SJSA1 (cell line): ENCODE measurements at places on chromosomes 13 and 19.

- DNase-seq = no peak
These were observed 4.0 kb upstream of the MAST3 start for GRCh38 chr19:18093439-18094161.

- no peak for DNase-seq
These were observed 422.7 kb upstream of the ARGLU1 start for GRCh38 chr13:106990594-106990993.

- DNase-seq = no peak
These were observed 69.3 kb upstream of the MYO16 start for GRCh38 chr13:108560093-108560492.

- DNase-seq = no peak
These were observed 4.3 kb downstream of the LGALS14 start for GRCh38 chr19:39708594-39708993.

GRCh38 chr19:6110360-6110977 is at the start of gene RFX2:
TSS of gene RFX2 (minus strand) at chr19:6110500. CDS start at chr19:6047496, 63,004 bp downstream.
- DNase-seq = peak; percentile 99

GRCh38 chr19:45476304-45476703 is 8.5 kb downstream of the FOSB start:
- no peak for DNase-seq

GRCh38 chr13:20491926-20492435 is 33.7 kb downstream of the CRYL1 start:
- DNase-seq = no peak

DNA sequence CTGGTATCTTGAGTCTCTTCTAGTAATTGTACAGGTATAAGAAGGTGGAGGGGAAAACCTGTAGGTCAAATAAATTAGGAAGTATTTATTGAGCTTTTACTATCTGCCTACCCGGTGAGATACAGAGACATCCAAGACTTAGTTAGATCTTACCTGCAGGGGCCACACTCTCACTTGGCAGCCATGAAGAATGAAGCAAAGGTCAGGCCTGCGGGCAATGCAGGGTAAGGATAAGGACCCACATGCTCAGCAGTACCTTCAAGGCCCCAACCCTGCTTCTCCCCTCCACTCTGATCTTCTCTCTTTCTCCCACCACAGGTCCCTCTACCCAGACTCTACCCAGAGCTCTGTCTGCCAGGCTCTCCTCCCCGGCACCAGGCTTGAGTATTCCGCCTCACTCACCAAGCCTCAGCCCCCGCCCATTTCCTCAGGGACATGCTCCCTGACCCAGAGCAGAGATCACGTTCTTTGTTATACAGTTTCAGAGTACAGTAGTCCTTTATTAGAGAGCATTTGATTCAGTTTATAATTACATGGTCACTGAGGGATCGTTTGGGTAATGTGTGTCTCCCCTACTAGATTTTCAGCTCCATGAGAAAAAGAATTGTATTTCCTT is 18.9 kb upstream of the CLDN10 start:
- DNase-seq = no peak

DNA sequence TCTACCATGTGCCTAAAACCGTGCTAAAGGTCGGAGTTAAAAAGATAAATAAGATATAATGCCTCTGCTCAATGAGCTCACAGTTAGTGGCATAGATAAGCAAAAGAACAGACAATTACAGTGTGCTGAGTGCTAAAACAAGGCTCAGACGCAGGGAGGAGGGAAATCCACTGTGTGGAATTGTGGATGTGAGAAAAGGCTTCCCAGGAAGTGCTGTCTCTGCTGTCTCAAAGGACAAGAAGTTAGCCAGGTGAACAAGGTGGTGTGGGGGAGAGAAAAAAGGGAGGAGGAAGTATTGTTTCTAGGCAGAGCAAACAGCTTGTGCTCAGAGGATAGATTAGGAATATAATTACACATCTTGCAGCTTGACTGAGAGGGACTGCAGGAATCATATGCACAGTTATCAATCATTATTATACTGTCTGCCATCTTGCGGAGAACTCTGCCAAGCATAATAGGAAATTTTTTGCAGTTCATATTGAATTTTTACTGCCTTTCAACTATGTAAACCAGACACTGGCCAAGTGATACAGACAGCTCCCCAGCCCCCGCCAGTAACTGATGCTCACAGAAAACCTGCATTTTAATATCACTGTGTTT is 9.3 kb downstream of the C13orf42 start:
- DNase-seq = no peak

DNA sequence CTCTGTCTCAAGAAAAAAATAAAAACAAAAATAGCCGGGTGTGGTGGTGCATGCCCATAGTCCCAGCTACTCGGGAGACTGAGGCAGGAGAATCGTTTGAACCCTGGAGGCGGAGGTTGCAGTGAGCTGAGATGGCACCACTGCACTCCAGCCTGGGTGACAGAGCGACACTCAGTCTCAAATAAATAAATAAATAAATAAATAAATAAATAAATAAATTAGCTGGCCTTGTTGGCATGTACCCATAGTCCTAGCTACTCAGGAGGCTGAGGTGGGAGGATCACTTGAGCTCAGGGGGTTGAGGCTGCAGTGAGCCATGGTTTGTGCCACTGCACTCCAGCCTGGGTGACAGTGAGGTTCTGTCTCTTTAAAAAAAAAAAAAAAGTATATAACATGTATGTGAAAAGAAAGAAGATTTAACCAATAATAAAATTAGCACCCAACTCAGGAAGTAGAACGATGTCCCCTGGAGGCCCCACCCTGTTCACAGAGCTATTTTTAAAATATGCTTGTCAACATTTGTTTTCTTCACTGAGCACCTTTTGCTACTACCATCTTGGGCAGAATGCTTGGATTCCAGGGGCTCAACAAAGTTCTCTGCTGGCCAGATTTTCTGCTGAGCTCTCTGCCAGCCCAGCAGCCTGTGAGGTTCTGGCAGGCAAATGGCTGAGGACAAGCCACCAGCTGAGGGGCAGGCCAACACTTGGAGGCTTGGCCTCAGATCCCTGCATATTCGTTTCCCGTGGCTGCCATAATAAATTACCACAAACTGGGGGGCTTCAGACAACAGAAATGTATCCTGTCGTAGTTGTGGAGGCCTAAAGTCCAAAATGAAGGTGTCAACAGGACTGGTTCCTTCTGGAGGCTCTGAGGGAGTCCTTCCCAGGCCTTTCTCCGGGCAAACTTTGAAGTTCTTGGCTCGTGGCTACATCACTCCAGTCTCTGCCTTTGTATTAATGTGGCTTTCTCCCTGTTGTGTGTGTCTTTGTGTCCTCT is 5.2 kb downstream of the SLC25A42 start:
- no peak for DNase-seq

GRCh38 chr13:42218576-42218975 is 53.4 kb upstream of the AKAP11 start:
- DNase-seq = no peak

DNA sequence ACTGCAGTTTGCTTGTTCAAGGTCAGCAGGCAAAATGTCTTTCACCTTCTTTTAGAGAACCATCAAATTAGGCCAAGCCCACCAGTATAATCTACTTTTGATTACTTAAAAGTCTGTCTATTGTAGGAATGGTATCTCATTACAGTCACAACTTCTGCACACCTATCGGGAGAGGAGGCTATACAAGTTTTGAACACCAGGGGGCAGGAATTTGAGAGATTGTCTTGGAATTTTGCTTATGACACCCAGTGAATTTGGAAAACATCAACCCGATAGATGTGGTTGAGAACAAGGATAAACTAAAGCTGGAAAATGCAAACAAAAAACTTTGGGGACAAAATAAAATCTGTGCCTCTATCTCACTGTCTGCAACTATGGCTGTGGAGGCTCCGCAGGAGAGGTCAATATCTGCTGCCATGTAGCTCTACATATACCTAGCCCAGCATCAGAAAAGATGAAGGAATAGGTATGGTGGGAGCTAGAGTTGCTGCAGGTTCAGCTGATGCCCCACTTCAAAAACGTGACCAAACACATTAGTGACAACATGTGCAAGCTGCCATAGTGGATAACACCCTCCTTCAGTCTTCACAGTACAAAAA is 1299.2 kb upstream of the SPRY2 start:
- no peak for DNase-seq

DNA sequence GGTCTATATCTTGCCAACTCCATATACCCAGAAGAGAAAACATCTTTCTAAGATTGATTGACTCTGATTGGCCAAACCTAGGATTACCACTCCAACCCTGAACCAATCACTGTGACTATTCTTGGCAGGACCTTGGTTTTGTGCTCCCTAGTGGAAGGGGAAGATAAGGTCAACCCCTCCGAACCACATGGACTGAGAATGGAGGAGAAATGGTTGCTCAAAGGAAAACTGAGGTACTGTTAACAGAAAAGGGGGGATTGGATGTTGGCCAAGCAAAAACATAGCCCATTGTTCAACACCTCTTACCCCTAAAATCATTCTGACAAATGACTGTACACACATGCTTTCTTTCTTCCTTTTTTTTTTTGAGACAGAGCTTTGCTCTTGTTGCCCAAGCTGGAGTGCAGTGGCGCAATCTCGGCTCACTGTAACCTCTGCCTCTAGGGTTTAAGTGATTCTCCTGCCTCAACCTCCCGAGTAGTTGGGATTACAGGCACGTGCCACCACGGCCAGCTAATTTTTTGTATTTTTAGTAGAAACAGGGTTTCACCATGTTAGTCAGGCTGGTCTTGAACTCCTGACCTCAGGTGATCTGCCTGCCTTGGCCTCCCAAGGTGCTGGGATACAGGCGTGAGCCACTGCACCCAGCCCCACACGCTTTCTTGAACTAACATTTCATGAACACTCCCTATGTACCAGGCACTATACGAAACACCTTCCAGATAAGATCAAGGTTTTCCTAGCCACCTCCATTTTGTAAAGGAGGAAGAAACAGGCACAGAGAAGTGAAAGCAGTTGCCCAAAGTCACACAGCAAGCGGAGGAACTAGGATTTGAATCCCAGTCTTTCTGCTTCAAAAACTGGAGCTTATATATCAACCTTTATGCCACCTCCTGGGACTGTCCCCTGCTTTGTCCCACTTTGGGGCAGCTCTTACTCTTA is 6.5 kb downstream of the MEIOSIN start:
- DNase-seq = no peak

DNA sequence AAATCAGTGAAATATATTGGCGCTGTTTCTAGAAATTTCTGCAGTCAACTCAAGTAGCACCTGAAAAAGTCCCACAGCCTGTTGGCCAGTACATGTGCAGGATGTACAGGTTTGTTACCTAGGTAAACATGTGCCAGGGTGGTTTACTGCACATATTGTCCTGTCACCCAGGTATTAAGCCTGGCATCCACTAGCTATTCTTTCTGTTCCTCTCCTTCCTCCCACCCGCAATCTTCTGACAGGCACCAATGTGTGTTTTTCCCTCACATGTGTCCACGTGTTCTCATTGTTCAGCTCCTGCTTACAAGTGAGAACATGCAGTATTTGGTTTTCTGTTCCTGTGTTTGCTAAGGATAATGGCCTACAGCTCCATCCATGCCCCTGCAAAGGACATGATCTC is 13.1 kb upstream of the SCEL start:
- DNase-seq = no peak

GRCh38 chr13:66087269-66087710 is 1142.8 kb downstream of the PCDH9 start:
- DNase-seq = no peak

DNA sequence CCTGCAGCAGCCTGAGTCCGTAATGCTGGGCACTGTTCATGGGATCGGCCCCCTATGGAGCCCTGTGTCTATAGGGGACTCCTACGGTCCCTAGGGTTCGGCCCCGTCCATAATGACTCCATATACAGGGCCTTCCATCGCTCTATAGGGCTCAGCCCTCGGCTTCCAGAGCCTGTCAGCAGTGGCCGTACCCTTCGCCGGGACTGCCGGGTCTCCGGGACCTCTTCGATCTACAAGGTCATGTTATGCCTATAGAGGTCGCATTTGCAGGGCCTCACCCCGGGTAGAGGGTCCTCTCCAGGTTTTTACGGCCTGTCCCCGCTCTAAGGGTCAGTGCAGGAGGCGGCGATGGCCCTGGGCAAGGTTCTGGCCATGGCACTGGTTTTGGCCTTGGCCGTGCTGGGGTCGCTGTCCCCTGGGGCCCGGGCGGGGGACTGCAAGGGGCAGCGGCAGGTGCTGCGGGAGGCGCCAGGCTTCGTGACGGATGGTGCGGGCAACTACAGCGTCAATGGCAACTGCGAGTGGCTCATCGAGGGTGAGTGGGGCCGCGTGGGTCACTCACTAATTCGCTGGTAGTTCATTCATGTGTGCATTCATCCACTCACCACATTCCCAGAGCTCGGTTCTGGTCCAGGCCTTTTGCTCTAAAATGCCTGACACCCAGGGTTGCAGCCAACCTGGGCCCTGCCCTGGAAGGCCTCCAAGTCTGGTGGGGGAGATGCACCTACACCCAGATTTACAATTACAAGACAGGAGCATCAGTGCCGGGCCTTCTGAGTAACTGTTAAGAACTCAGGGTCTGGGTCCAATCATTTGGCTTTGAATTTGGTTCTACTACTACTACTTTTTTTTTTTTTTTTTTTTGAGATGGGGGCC is 699 bp downstream of the MEGF8 start:
- DNase-seq = no peak

GRCh38 chr13:48265217-48265815 is 32.3 kb downstream of the ITM2B start:
- no peak for DNase-seq

- DNase-seq = no peak
These were observed 4.7 kb downstream of the F7 start for GRCh38 chr13:113110048-113110851.

DNA sequence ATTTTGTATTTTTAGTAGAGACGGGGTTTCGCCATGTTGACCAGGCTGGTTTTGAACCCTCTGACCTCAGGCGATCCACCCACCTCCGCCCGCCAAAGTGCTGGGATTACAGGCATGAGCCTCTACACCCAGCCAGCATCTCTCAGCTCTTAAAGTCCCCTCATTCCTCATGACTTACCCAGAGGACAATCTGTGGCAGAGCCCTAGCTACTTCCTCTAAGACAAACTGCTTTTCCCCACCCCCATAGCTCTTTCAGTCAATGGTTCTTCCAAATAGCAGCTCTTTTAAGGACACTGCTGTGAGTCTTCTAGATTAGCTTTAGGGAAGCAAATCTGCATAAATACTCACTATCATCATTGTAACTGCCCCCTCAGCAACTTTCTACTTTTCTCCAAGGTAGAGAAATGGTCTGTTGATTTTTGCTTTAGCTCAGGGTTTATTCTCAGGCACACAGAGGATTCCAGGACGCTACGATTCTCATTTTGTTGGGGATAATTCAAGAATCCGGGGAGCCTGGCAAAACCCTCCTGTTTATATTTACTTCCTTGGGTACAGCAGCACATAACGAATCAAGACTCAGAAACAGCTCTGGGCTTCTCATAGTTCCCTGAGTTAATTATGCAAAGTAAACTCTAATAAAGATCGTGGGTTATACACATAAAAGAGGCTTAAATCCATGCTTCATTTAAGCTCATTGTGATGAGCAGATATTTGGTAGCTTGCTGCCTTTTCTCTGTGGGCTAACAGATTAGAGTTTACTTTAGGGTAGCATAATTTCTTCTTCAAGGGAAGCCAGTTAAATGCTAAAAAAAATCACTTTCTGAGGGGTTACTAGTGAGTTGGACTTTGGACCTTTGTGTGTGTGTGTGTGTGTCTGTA is 357.4 kb downstream of the TDRD3 start:
- DNase-seq = no peak
